Hematopoietic multipotent progenitor cell treated with erythropoietin and hydrocortisone succinate and interleukin-3 and kit ligand, for 8 days (in vitro differentiated cells): ENCODE measurements at places on chromosomes 5 and 9.
A peak's percentile ranks its signal among the peaks of the same experiment; 100 is the strongest.

DNA sequence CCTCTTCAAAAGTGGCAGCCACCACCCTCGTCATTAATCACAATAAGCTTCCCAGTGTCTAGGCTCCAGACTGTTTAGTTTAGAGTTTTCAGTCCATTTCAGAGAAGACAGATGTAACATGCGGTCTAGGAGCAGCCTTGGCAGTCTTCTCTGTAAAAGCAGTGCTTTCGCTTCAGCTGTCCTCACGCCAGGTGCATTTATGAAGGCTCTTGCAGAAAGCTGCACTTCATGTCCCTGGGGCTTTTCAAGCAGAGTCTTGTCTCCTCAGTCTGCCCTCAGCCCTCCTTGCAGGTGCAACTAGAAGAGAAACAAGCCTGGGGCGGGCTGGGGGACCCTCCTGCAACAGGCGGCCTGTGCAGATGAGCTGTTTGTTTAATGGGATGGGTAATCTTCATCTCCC lies 281.9 kb downstream of the DRD1 start:
- no peak for DNase-seq

DNA sequence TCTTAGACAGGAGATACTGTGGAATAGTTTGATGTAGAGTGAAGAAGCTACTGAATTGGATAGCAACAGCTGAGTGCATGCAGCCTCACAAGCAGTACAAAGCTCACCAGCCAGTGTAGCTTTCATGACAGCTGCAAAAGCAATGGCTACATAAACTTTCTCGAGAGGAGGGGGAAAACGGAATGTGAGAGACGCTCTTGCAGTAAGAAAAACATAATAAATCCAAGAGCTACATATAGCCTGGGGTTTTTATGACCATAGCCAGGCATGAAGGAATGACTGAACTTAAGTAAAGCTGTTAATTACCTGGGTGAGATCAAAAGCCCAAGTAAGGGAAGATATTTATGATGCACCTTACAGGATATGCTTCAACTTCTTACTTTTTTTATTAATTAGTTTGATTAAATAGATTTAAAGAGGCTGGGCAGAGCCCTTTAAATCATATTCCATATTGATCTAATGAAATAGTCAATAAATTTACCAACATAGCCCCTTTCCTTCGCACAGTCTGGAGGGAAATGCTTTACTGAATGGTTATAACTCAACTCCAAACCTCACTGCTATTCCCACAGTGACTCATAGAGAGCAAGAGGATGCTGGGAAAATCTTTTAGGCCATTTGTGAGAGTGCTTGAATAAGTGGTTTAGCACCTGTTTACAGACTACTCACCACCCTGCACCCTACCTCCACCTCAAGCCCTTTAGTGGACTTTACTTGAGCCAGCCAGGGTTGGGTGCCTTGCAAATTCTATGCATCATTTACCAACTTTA lies 407.2 kb upstream of the CLINT1 start:
- no peak for DNase-seq

DNA sequence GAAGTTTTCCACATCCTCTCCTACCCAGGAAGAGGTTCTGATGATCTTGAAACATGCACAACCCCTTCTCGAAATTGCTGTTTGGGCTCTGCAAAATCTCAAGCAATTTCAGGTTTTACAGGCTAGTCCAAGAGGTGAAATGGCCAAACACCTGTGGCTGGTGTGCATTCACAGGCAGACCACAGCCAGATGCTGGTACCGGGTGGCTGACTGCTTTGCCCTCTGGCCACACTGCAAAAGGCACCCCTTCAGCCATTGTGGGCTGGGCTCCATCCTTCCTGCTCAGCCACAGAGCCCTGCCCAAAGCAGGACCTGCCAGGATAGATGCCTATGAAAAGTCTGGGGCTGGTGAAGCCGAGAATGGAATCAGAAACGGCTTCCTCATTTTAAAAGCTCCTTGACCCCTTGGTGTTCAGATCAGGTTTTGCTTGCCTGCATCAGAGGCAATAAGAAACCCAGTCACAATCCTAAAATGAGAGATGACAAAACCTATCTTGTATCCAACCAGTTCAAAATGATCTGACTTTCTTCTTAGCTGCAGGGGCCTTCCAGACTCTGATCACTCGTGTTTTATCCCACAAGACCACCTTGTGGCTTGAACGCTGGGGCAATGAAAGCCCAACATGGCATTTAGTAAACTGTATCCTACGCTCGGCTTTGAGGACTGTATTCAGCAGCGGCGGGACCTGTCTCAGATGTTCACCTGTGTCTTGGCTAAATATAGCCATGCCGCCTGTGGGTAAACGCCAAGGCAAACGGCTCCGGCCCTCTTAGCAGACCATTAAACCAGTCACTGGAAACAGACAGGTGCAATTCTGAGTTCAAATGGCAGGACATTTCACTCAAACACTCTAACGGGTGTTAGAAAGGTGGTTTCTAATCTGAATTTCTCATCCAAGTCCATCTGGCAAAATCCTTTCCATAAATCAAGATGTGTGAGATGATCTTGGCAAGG lies 49.6 kb downstream of the EPB41L4B start:
- DNase-seq = no peak

GRCh38 chr5:148962761-148963324 lies 100.0 kb downstream of the SH3TC2 start:
- no peak for DNase-seq

DNA sequence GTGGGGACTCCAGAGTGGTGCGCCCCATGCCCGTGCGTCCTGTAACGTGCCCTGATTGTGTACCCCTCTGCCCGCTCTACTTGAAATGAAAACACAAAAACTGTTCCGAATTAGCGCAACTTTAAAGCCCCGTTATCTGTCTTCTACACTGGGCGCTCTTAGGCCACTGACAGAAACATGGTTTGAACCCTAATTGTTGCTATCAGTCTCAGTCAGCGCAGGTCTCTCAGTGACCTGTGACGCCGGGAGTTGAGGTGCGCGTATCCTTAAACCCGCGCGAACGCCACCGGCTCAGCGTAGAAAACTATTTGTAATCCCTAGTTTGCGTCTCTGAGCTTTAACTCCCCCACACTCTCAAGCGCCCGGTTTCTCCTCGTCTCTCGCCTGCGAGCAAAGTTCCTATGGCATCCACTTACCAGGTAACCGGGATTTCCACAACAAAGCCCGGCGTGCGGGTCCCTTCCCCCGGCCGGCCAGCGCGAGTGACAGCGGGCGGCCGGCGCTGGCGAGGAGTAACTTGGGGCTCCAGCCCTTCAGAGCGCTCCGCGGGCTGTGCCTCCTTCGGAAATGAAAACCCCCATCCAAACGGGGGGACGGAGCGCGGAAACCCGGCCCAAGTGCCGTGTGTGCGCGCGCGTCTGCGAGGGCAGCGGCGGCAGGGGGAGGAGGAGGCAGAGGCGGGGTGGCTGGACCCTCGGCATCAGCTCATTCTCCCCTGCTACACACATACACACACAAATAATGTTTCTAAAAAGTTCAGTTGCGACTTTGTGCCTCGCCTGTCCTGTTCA lies 668 bp downstream of the GLIS3 start:
- peak; percentile 33 for DNase-seq

DNA sequence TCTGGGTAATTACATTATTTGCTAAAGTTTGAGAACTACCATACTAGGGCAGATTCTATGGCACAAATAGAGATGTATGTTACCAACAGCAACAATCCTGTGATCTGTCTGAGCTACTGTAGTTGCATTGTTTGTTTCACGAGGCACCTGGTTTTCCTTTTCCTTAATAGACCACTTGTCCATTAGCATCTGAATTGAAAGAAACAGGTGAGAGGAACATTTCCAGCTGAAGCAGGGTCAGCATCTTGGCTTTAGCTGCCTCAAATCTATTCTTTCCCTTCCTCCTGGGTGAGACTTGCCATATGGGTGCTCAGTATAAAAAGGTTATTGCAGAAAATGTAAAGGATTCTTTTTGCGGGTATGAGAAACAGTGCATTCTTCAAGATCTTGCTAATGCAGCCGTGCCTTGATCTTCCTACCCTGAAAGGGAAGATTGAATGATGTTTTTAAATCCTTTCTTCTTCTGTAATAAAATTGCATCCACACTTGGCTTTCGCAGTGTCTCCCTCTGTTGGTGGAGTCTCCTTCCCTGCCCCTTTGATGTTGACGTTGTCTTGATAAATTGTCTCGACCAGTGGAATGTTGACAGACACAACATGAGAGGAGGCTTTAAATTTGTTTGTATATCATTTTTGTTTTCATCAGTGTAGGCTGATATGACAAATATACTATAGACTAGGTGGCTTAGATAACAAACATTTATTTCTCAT lies 118.0 kb upstream of the BRINP1 start:
- DNase-seq = no peak

- DNase-seq = peak; percentile 27
Measured at GRCh38 chr9:9924376-9924775, 688.4 kb downstream of the PTPRD start.

DNA sequence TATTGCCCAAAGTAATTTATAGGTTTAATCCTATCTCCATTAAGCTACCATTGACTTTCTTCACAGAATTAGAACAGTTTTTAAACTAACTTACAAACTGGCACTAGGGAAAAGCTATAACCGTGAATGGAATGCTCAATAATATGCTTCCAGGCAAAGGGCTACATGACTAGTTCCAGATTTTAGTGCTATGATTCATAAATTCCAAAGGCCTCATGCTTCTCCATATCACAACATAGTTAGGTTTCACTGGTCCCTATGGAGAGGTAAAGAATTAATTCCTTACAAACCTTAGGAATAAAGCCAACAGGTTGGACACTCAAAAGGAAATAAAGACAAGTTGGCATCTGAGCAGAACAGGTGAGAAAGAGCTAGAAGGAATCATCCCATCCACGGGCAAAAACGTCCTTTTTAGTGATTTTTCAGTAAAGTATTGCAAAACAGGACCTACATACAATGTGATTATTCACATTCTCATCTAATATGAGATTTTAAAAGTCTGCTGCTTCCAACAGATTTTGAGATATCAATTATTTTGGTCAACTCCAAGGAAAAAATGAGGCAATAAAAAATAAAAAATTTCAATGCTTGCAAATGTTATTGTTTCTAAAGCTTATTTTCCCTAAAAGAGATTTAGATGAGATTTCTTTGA lies 97.0 kb upstream of the TARS1 start:
- DNase-seq = no peak

DNA sequence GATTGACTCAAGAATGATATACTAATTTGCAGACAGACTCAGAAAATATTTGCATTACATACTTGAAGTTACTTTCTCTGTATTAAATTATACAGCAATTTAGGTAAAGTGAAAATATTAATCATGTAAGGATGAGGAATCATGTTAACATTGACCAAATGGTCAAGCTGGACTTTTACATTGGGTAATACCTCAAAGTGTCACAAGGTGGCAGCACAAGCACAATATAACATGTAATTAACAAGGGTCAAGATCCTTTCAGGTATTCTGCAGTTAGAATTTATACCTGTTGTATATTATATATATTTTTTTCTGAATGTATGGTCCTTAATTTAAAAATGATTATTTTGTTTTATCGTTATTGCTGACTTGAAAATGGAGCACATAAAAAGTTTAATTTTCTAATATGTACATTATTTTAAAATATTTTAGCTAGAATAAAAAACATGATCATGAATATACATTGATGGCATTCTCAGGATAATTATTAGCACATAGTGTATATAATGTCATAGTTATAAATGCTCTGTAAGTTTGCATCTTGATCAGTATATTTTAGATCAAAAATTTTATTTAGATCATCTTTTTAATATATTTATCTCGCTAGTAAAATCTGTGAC lies 8.6 kb downstream of the HAPLN1 start:
- DNase-seq = peak; percentile 53

DNA sequence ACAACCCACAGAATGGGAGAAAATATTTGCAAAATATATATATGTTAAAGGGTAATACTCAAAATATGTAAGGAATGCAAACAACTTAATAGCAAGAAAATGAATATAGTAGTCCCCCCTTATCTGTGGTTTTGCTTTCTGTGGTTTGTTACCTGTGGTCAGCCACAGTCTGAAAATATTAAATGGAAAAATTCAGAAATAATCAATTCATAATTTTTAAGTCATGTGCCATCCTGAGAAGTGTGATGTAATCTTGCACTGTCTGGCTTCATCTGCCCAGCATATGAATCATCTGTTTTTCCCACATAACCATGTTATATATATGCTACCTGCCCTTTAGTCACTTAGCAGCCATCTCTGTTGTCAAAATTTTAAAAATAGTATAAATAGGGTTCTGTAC lies 11.7 kb downstream of the CER1 start:
- DNase-seq = no peak

DNA sequence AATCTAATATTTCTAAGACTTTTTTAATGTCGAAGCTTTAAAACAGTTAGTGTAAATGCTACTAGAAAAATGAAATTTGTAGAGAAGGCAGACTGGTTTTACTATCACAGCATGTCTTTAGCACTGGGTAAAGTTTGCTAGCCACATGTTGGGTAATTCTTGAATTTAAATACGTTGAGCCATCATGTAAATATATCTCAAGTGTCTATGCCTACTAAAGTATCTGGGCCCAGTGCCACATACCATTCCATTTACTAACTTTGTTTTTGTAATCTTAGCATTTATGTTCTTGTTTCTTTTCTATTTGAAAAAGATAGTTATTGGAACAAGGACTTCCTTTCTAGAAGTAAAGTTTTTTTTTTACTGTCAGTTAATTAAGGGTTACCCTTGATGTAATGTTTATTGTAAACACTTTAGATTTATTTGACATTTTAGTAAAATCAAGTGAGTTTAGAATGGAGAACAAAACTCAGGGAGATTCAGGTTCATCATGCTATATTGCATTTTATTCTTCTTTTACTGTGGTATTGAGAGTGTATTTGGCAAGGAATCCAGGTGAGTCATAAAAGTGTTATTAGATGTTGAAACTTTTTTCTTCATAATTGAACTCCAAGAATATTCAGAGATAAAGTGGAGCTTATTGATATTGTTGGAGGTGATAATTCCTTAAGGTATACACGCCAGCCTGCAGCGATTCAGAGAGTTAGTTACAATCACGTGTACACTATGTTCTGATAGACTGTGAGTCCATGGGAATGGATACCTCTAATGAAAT lies 182.4 kb downstream of the CCDC171 start:
- DNase-seq = no peak

DNA sequence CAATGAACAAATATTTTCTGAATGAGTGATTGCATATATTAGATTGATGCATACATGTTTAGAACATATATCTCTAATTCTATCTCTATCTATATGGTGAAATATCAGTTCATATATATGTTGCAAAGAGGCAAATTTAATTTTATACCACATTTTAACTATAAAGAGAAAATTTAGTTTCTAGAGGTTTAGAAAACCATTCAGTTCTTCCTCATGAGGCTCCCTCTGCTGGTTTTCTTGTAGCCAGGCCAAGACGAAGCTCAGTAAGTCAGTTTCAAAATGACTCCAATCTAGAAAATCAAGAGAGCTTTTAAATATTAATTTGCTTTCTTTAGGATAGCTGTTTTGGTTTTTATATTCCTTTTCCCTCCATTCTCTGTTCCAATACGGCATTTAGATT lies 312.1 kb downstream of the TMEM232 start:
- DNase-seq = no peak

DNA sequence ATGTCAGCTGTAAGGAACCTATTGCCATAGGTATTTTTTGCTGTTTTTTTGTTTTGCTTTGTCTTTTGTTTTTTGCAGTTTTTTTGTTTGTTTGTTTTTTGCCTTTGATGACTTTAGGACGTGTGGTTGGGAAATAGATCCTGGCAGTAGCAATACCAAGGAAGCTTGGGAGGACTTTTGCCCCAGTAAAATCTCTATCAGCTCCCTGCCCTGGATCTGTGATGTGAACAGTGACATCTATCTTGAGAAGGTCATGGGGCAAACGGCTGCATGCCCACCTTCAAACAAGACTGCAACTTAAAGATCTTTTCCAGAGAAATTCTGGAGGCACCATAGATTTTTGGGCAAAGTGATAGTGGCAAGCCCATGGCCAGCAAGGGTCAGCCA lies 5.4 kb upstream of the ADRA1B start:
- no peak for DNase-seq

GRCh38 chr5:174997688-174998087 lies 273.3 kb downstream of the MSX2 start:
- DNase-seq = no peak
